ENCODE measurements at places on chromosomes 7 and 10. TPM values are rescaled to one million over a fixed set of nuclear protein-coding genes. Genes with fewer than 3 reads are reported as not detected.

CDHR3 gene
- 6.5 TPM for total RNA-seq

SFTPA1 gene
- not detected for total RNA-seq

ANKRD61 gene
- not detected for total RNA-seq

RSPH10B2 gene
- under 0.01 TPM for total RNA-seq

SFTPD gene
- total RNA-seq = 0.36 TPM

FANK1 gene
- total RNA-seq = 8.5 TPM

NYAP1 gene
- under 0.01 TPM for total RNA-seq

C10orf105 gene
- not detected for total RNA-seq

TRIM50 gene
- not detected for total RNA-seq

DDC gene
- total RNA-seq = not detected

MEOX2 gene
- 3.8 TPM for total RNA-seq

TDRD1 gene
- 0.59 TPM for total RNA-seq

SGMS1 gene
- 60.4 TPM for total RNA-seq

TMEM106B gene
- 73.1 TPM for total RNA-seq

HOXA2 gene
- 0.36 TPM for total RNA-seq

CELF2 gene
- 2.7 TPM for total RNA-seq

Data from osteoblast (primary cell).